Mucosa of descending colon (tissue), 3 donors: ENCODE measurements at places on chromosomes 5 and 9. TPM values are rescaled to one million over a fixed set of nuclear protein-coding genes. Genes with fewer than 3 reads are reported as not detected.

DNA sequence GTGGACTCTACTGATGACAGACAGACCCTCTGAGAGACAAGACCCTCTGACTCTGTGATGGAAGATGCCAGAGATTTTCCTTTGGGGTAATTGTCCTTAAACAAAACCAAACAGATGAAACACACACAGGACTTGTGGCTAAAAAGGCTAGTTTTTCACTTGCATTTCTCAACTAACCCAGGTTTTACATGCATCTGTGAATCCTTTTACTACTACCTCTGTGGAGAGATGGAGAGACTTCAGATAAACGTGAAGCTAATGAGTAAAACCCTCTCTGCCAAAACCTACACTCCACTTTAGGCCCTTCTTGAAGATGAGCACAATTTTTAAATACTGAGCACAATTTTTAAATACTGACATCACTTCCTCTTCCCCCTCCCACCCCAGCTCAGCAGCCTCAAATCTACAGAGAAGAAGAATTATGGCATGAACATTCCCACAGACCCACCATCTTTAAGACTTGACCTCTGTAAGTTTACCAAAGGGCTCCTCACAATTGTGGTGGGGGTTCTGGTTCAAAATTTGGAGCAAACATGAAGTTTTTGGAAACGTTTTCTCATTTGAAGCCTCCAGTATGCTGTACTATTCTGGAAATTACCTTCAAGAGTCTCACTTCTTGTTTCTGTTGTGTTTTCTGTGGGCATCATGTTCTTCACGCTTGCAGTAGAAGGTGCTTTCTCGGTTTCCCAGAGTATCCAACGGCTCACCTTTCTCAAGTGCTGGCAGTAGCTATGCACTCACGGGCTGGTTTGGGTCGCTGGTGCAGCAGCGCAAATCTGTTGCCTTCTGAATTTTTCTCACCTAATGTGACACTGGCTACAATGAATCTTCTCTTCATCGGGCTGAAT, 42.7 kb downstream of the ACER2 start:
- DNase-seq: no peak

The RNF183 gene
- 1.4 TPM for total RNA-seq

The PPP1R26 gene
- 21.5 TPM for total RNA-seq

- no peak for DNase-seq
Observed at GRCh38 chr9:121584421-121584820, 67.0 kb upstream of the DAB2IP start.

The CNOT6 gene
- 20.9 TPM for total RNA-seq

The NTMT1 gene
- total RNA-seq: 32.0 TPM

GRCh38 chr5:124801551-124801950, 55.1 kb upstream of the ZNF608 start:
- no peak for DNase-seq

- DNase-seq: no peak
Observed at GRCh38 chr9:32350682-32351081, 33.8 kb upstream of the ACO1 start.
